ENCODE measurements at places on chromosomes 11 and 22.
A peak's percentile ranks its signal among the peaks of the same experiment; 100 is the strongest.

- DNase-seq: no peak
Measured at GRCh38 chr11:100961633-100962032, 168.0 kb downstream of the PGR start.

GRCh38 chr11:75236062-75236461 is 4.5 kb upstream of the TPBGL start:
- no peak for DNase-seq

DNA sequence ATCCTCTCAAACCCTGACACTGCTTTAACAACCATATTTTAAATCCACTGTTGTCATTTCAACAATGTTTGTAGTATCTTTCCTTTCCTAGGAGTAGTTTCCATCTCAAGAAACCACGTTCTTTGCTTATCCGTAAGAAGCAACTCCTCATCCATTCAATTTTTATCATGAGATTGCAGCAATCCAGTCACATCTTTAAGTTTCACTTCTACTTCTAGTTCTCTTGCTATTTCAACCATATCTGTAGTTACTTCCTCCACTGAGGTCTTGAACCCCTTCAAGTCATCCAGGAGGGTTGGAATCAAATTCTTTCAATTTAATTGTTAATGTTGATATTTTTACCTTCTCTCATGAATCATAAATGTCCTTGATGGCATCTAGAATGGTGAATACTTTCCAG is 22.4 kb downstream of the CCDC82 start:
- DNase-seq: no peak

GRCh38 chr11:61041755-61042518 is 60.4 kb upstream of the CD5 start:
- peak; percentile 54 for DNase-seq

DNA sequence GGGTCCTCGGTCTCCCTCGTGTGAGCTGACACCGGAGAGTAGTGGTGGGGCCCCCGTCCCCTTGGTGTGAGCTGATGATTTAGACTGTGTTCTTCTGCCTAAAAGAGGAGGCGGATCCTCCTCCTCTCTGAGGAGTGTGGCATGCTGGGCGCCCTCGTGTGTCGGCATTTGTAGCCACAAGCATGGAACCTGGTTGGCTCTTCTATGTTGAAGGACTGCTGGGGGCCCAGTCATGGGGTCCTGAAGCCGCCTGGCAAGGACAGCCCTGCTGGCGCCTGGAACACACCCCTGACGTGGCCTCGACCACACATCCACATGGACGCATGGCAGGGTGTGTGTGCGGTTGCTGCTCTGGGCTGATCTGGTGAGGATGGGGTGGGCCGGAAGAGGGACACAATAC is 50.2 kb downstream of the AP2A2 start:
- no peak for DNase-seq

- no peak for DNase-seq
Measured at GRCh38 chr11:5505363-5506048, 4.3 kb downstream of the UBQLN3 start.

DNA sequence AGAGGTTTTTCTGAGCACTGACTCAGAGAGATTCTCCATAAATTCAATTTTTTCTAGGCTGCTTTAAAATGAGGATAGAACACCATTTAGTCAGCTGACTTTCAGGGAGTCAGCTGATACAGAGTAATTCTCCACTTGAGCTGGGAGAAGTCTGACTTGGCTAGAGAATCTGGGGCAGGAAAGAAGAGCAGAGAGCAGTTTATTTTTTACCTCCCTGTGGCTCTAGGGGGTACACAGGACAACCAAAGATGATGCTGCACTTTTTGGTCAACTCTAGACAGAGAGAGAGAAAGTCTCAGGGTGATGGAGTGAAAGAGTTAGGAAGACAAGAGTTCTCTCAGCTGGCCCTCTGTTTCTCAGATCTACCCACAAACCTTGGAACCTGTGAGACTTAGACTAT is 67.3 kb upstream of the EED start:
- DNase-seq: no peak

DNA sequence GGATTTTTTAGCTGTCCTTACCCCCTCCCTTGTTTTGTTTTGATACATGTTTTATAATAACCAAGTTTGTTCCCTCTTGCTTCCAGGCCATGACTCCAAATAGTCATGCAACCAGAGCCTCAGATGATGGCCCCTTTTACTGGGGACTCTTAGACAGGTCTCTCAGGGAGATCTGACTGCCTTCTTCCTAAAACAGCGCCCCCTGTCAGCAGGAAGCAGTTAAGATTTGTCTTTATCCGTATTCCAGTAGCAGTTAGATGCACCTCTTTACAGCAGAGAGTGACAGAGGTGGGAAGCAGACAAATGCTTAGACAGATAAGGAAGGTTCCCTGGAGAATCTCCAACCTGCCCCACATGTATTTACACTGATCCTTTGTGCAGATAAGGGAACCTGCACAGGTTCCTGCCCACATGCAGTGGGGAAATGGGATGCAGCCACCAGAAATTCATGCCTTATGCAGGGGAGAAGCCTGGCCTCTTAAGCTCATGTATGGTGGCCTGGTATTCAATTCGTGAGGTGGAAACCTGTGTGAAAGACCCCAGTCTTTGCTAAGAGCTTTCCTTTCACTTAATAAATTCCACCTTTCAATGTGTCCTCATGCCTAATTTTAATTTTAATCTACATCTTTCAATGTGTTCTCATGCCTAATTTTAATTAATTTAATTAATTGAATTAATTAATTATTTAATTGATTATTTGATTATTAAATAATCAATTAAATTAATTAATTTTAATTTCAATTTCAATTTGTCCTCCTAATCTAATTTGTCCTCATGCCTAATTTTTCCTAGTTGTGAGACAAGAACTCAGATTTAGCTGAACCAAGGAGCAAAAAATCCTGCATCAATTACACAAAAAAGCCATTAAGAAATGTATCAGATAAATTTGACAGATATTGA is 11.5 kb upstream of the GLYAT start:
- DNase-seq: no peak

DNA sequence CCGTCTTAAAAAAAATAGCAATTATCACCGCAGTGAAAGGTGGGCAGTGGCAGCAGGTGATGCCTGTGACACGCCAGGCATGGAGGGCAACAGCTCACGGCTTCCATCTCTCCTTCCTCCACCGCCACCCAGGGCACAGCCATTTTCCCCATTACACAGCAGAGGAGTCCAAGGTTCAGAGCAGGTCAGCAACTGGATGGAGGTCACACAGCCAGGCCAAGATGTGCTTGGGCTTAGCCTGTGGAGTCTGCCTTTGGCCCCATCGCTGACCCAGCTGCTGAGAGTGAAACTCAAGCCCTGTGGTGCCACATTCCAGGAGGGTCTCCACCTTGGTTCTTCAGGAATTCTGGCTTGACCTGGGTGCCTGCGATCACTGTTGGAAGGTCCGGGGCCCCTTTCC is 411.1 kb downstream of the SHANK2 start:
- no peak for DNase-seq

DNA sequence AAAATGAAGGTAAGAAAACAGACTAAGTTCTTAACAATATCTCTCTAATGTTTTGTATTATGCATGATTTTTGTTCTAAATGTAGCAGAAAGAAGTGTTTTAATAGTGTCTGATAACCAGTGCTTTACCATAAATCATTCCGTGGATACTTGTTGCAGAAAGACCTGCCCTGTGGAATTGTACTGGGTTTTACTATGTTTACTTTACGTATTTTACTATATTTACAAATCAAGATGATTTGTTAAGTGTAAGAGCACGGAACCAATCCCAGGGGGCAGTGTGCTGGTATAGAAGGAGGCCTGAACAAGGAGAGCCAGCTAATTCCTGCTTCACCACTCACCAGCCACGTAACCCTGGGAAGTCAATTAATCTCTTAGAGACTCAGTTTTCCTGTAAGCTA is 1.4 kb downstream of the HTR3B start:
- no peak for DNase-seq

DNA sequence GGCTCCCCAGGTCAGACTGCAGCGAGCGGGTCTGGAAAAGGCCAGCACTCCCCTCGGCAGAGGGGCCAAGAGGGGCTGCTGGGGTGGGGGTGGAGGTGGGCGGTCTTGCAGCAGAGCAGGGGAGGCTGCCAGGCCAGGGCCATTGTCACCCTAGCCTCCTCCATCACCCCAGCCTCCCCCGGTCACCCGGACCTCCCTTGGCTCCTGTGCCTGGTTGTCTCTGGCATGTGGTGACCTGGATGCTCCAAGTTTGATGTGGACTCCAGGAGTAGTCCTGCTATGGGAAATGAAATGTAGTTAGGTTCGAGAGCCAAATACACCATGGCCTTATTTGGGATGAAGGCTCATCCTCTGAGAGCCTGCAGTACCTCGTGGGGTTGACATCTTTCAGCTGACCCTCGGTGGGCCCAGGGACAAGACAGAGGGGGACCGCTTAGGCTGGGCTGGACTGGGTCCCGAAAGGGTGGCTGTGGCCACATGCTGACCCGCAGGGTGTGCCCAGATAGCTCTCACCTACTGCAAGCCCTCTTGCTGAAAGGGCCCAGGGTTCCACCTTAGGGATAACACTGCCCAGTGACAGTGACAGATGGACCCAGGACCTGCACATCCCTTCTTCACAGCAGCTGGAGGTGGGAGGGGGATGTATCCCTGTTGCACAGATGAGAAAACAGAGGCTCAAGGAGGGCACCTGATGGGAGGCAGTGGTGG is 24.1 kb downstream of the MRGPRD start:
- DNase-seq: no peak

GRCh38 chr11:108632041-108632704 is 32.7 kb upstream of the DDX10 start:
- no peak for DNase-seq

DNA sequence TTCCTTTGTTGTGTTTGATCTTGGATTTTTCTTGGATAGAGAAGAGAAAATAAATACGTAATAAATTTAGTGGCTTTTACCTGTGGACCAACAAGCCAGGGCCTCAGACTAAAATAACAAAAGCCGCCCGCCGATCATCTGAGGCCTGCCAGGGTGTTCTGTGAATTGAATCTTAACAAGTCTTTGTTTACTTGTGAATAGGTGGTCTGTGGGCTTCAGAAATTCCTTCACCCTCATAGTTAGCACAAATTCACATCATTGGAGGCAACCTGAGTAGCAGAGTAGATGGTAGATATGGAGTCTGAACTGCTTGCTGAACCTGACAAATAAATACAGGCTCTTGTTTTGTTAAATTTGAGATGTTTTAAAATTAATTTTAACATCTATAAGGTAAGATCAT is 176.3 kb upstream of the MTNR1B start:
- no peak for DNase-seq

DNA sequence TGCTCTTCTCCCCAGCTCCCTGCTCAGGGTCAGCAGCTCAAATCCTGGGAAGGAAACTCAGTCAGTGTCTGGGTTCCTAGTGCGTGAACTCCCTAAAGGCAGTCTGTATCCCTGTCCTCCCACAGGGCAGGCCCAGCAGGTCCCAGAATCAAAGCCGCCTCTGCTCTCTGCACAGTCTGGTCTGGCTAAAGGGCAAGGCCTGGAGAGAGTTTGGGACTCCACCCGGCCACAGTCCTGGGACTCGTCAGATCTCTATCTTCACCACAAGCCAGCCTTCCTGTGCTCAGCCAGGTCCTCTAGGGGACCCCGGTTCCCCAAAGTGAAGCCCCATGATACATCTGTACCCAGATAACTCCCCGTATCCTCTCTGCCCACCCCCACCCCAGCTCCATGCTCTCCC is 56.2 kb upstream of the CSNK2A3 start:
- no peak for DNase-seq

GRCh38 chr11:62538470-62539237 is 8.0 kb downstream of the AHNAK start:
- DNase-seq: no peak

DNA sequence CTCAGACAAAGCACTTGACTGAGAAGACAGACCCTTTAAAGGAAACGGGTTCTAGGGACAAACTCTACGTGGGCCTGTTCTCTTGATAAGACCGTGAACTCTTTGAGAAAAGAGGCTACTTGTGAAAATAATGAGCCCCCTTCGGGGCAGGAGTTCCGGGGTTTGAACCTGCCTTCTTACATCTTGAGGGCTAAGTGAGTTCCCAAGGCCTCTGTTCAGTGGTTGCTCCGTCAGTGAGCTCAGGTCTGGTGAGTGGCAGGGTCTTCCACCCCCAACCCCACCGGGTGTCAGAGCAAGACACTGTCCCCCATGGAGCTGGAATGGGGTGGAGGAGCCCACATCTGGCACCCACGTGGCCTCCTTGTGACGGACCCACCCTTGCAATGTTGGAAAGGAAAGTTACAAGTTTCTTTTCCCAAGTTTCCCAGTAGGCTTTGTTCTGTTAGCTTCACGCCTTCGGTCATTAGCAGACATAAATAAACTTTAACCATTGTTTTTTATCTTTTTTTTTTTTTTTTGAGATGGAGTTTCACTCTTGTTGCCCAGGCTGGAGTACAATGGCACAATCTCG is 6.3 kb upstream of the SAMM50 start:
- DNase-seq: no peak

- DNase-seq: no peak
Measured at GRCh38 chr11:45896422-45896984, 10.6 kb downstream of the FREY1 start.
